ENCODE measurements at places on chromosomes 2 and 18.
A peak's percentile ranks its signal among the peaks of the same experiment; 100 is the strongest.

DNA sequence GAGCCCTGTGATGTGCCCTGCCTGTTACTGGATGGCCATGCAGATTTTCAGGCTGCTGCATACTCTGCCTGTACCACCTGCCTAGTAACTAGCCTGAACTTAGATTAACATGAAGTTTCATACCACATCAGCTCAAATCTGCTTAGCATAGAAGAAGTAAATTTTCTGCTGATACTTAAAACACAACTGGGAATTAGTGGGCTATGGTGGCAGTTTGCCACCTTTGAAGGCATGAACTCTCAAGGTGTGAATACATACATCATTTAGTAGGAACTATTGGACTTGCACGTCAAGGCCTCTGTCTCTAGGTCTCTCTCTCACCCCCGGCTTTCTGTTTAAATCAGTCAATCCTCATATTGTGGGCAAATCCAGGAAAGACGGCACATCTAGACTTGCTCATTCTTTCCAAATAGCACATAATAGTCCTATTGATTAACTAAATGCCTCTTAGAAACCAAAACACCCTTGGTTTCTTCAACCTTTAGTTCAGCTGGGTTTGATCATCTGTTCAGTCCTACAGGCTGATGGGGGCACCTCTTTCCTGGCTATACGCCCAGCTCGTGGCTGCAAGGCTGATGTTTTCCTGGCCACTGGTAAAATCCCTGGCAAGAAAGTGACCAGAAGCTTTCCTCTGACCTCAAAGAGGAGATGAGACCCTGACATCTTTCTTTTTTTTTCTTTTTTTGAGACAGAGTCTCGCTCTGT is 58.4 kb downstream of the ALPK2 start:
- no peak for DNase-seq

- DNase-seq, result peak; percentile 58
Measured at GRCh38 chr2:98460573-98461497, 16.2 kb downstream of the INPP4A start.

GRCh38 chr2:168895771-168896170 is 5.3 kb upstream of the G6PC2 start:
- DNase-seq, result no peak

GRCh38 chr18:76589866-76590265 is 94.8 kb upstream of the ZNF516 start:
- DNase-seq, result no peak

GRCh38 chr2:230721712-230722111 is 9.1 kb downstream of the CAB39 start:
- DNase-seq, result no peak

GRCh38 chr2:48768669-48769068 is 13.1 kb upstream of the LHCGR start:
- no peak for DNase-seq

GRCh38 chr2:117536139-117536538 is 278.4 kb upstream of the DDX18 start:
- DNase-seq, result no peak

DNA sequence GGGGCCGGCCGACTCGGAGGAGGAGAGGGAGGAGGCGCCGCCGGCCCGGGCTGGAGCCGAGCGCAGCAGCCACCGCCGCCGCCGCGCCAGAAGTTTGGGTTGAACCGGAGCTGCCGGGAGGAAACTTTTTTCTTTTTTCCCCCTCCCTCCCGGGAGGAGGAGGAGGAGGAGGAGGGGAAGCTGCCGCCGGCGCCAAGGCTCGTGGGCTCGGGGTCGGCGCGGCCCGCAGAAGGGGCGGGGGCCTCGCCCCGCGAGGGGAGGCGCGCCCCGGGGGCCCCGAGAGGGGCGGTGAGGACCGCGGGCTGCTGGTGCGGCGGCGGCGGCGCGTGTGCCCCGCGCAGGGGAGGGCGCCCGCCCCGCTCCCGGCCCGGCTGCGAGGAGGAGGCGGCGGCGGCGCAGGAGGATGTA is 316 bp downstream of the CRIM1 start:
- peak; percentile 3 for DNase-seq

All from effector memory CD4-positive, alpha-beta T cell (primary cell).